Uterine smooth muscle cell (primary cell): ENCODE measurements at places on chromosomes 2 and 18. TPM values are rescaled to one million over a fixed set of nuclear protein-coding genes. Genes with fewer than 3 reads are reported as not detected.

The SLC19A3 gene
- under 0.01 TPM in 2 replicates for total RNA-seq

The MYOM1 gene
- total RNA-seq: 0.22 and 0.62 TPM in 2 replicates

The AKAIN1 gene
- total RNA-seq: not detected in 2 replicates

The NUP35 gene
- total RNA-seq: 8.5 and 23.1 TPM in 2 replicates

The CD8B2 gene
- total RNA-seq: not detected in 2 replicates

The ALLC gene
- total RNA-seq: 0.25 TPM in 1 of 2 replicates, not detected in the other

The GKN2 gene
- total RNA-seq: not detected in 2 replicates

The GAL3ST2 gene
- total RNA-seq: 0.25 and 0.44 TPM in 2 replicates

The TSGA10 gene
- total RNA-seq: 3.7 and 5.1 TPM in 2 replicates

The TUBA3E gene
- not detected in 2 replicates for total RNA-seq

The ANKRD62 gene
- total RNA-seq: not detected in 2 replicates
